Stimulated activated CD4-positive, alpha-beta T cell treated with anti-CD3 and anti-CD28 coated beads, Interleukin-1b, Interleukin-23, amount 100 ng/mL, for 24 hours (primary cell): ENCODE measurements at places on chromosomes 5 and 9.
A peak's percentile ranks its signal among the peaks of the same experiment; 100 is the strongest.

GRCh38 chr5:34632807-34633422 is 23.2 kb upstream of the RAI14 start:
- no peak for DNase-seq

GRCh38 chr9:32554107-32554506 is 1.7 kb upstream of the TOPORS start:
- no peak for DNase-seq

GRCh38 chr5:105030153-105030552 is 1467.6 kb upstream of the NUDT12 start:
- DNase-seq, result no peak

DNA sequence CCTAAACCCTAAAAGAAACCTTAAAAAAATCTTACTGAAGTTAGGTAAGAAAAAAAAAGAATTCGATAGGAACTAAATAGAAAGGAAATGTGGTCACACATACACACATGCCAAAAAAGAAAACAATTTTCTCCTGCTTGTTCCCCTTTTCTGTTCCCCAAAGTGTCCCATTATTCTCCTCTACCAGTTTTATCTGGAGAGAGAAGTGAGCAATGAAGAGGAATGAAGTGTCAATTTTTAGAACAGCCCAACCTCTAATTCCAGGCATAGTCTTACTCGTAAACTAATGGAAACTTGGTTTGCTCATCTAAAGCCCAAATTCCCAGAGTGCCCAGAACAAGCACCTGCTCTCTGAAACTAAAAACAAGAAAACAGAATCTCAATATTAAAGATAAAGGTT is 26.1 kb downstream of the AP3B1 start:
- no peak for DNase-seq

GRCh38 chr5:159123700-159124099 is 24.0 kb upstream of the EBF1 start:
- DNase-seq, result no peak

GRCh38 chr9:127809540-127810377 is 7.1 kb downstream of the FPGS start:
- no peak for DNase-seq

DNA sequence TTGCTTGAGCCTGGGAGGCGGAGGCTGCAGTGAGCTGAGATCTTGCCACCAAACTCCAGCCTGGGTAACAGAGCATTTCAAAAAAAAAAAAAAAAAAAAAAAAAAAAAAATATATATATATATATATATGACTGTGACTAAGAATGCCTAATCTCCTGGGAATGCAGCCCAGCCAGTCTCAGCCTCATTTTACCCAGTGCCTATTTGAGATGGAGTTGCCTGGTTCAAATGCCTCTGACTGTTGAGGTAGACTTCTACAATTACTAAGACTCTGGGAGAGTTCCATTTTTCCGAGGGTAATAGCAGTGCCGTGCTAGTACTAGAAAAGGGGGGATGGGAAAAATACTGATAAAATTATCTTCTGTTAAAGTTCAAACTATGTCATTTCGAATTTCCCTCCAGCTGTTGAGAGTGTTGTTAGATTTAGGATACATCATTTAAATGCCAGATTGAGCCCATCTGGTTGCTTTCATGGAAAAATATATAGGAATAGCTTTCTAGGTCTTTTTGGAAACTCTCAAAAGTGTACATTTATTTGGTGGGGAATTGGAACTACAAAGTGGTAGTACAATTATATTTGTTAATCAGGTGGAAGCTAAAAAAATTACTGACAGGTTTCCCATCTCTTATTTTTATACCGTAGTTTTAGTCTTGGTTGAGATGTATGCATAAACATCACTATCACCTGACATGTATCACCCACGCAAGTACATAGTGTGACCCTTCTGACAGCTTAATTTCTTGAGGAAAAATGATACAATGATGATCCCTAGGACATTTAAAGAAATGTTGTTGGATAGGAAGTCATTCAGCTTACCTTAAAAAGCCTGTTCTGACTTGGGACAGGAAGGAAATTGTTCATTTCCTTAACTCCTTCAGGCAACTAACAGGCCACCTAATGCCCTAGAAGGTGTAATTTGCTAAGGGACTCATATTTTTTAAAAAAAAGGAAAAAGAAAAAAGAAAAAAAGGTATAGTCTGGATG is 214.9 kb downstream of the ADAMTSL1 start:
- DNase-seq, result no peak

DNA sequence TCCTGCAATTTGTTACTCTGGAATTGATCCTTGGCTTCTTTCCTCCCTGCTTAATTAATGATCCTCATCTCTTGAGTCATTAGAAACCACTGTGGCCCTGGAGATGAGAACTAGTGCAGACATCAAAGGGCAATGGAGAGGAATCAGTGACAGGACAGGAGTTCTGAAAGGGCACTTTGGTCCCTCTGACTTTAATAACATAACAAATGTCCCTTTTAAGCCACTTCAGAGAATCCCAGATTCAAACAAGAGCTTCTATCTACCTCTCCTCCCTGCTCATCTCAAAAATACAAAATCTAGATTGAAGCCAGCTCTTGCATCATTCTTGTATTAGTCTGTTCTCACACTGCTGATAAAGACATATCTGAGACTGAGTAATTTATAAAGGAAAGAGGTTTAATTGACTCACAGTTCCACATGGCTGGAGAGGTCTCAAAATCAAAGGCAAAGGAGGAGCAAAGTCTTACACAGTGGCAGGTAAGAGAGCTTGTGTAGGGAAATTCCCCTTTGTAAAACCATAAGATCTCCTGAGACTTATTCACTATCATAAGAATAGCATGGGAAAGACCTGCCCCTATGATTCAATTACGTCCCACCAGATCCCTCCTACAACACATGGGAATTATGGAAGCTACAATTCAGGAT is 139.1 kb downstream of the PLPPR1 start:
- DNase-seq, result no peak

GRCh38 chr5:173329491-173330337 is 1.5 kb upstream of the STC2 start:
- peak; percentile 74 for DNase-seq

GRCh38 chr5:131171276-131171810 is 599 bp downstream of the LYRM7 start:
- no peak for DNase-seq

DNA sequence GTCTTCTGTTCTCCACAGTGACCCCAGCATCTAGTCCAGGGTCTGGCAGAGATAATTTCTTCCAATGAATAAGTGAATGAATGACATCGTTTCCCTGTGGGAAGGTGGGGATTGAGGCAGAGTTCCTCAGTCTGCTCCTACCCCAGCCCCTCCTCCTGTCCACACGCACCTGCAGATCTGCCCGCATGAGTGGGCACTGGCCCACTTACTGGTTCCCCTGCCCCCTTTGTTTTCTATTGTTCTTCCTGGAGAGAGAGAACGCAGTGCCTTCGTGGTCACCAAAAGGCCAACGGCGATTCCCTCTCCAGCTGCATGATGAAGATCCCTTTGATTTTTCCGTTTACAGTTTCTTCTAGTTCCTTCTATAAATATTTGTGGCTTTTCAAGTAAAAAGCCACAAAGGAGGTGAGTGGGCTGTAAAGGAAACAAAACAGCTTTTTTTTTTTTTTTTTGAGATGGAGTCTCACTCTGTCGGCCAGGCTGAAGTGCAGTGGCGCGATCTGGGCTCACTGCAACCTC is 5.8 kb upstream of the FPGS start:
- no peak for DNase-seq

DNA sequence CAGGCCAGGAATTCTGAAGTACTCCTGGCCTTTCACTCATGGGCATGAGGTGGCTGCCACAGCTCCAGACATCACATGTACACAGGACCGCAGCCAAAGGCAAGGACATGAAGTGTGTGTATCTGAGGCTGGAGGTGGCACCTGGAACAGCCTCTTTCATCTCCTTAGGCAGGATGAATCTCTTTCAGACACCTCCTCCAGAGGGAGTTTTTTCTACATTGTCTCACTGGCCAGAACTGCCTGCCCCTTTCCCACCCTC is 142.8 kb downstream of the BARX1 start:
- no peak for DNase-seq
